ENCODE measurements at places on chromosomes 4 and X.

- no peak for DNase-seq
Observed at GRCh38 chrX:154366666-154367055, 7.8 kb downstream of the FLNA start.

- no peak for DNase-seq
Observed at GRCh38 chr4:98151145-98151924, 8.1 kb upstream of the STPG2 start.

DNA sequence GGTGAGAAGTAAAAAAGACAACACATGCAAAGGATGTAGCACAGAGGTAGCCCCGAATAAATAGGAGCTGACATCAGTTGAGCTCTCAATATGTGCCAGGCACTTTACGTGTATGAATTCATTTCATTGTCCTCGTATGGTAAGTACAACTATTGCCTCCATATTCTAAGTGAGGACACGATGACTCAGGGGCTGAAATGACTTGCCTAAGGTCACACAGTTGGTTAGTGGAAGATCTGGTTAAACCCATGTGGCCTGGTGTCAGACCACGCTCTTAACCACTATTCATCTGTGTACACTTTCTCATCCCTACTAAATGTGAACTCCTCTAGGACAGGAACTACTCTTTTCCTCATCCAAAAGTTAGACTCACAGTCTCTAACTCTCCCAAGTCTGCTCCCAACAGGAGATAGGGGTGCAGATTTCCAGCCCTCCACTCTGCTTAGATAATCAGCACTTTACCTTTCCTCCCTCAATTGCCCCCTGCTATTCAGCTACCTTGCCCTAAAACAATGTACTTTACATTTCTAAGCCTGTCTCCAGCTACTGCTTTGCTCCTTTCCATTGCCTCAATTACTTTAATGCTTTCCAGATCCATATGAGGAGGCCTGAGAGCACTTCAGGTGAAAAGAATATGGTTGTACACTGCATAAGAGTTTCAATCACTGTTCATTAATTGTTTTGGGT, 58.8 kb upstream of the LHFPL1 start:
- DNase-seq = no peak

DNA sequence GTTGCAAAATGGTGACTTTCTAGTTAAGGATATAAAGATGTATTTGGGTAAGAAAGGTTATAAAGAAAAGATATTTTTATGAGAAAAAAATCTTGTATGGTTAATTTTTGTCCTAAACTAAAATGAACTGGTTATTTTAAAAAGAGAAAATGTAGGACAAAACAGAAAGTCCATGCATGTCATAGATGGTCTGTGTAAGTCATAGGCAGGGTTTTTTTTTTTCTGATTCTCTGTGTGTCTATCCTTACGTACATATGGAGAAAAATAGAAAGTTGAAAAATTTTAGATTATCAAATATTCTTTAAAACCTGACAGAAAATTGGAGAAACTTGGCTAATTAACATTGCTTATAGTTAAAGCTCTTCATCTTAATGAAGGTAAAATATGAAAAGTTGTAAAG, 493.4 kb downstream of the IQCM start:
- DNase-seq = no peak

- no peak for DNase-seq
Observed at GRCh38 chrX:1281521-1281920, 12.9 kb downstream of the CSF2RA start.

All from stimulated activated CD8-positive, alpha-beta memory T cell treated with anti-CD3 and anti-CD28 coated beads, Interleukin-7, amount 100 ng/mL, for 1 hour (primary cell).